ENCODE measurements at places on chromosomes 16 and 17.
A peak's percentile ranks its signal among the peaks of the same experiment; 100 is the strongest.

- no peak for DNase-seq
Measured at GRCh38 chr17:72726936-72727335, 365.6 kb downstream of the SLC39A11 start.

- peak; percentile 42 for DNase-seq
Measured at GRCh38 chr17:78958641-78959127, 21.0 kb downstream of the LGALS3BP start.

- peak; percentile 78 for DNase-seq
Measured at GRCh38 chr17:59845595-59846393, 46.9 kb downstream of the TUBD1 start.

GRCh38 chr16:22262460-22262859 is 34.7 kb upstream of the POLR3E start:
- DNase-seq, result peak; percentile 57

DNA sequence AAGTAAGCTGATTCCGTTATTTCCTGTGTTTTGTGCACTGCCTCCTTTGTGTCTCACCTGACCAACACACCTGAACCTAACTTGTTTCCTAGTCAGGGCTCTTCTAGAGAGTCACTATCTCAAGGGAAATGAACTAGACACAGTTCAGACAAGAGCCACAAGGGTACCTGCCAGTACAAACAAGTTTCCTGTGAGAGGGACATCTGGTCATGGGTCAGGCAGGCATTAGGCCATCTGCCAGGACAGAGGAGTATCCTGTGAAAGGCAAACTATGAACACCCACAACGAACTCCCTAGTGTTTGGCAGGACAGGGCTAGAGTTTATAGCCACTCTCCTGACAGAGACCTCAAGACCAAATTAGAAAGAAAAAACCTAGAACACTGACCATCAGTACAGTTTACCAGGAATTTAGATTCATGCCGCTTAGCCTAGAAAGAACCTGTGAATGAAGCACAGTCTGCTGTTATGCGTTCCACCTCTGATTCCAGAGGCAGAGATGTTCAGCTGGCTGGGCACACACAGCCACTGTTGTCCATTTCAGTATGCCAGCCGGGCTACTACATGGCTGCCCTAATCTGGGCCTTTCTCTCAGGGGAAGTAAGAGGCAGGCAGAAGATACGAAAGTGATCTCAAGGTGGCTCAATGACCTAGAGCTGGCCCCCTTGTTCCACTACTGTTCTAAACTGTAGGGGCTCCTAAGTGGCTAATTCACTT is 20.7 kb upstream of the GLG1 start:
- DNase-seq, result peak; percentile 54

- no peak for DNase-seq
Measured at GRCh38 chr17:10738521-10739258, 8.9 kb upstream of the TMEM220 start.

- no peak for DNase-seq
Measured at GRCh38 chr17:7677388-7678067, 9.8 kb downstream of the TP53 start.

DNA sequence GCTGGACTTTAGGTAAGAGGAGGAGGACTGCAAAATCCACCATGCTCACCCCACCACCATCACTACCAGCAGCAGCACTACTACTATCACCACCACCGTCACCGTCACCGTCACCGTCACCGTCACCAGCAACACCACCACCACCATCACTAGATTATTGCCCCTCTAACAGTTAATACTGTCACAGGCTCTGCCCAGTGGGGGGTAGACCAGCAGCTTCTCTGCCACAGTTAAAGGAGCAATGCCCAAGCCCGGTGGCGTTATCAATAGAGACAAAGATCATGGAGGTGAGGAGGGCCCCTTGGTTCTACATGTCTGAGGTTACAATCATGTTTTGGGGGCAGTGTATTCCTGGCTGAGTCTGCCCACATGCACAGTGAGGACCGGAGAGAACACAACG is 184.4 kb upstream of the DYNLRB2 start:
- no peak for DNase-seq

- no peak for DNase-seq
Measured at GRCh38 chr16:21338537-21339268, 60.6 kb upstream of the CRYM start.

GRCh38 chr16:81523387-81524115 is 78.9 kb downstream of the CMIP start:
- DNase-seq, result peak; percentile 87
